ENCODE measurements at places on chromosomes 7 and 10.

- H3K36me3 ChIP-seq = peaks cover 49% of the 10 kb centered on the region
- H3K27ac ChIP-seq = peak overlapping the region; percentile 77
- H3K4me1 ChIP-seq = peaks cover 84% of the 10 kb centered on the region
- DNase-seq = peak; percentile 83
- H3K4me3 ChIP-seq = peak overlapping the region; percentile 50
Measured at GRCh38 chr7:44977959-44978335, 868 bp downstream of the MYO1G start.

DNA sequence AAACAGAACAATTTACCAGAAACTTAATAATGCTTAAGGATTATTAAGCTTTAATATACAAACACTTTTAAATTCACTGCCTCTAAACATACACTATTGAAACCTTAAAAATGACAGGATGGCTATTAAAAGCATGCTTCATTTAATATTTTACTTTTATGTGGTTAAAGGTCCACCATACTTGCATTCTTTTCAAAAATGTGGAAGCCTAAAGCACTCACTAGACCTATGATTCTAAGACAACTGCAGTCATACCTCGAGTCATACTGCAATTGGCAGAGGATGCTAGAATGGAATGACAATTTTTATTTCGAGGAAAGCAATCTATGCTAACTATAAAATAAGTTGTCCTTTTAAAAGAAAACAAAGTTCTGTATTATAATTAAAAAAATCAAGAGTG lies 85.3 kb downstream of the PIP4K2A start:
- peak overlapping the region; percentile 83 for H3K27ac ChIP-seq
- H3K4me3 ChIP-seq = no peak overlapping the region
- no peaks in the 10 kb centered on the region for H3K36me3 ChIP-seq
- DNase-seq = no peak
- peaks cover 100% of the 10 kb centered on the region for H3K4me1 ChIP-seq

- peak; percentile 51 for DNase-seq
- no peaks in the 10 kb centered on the region for H3K27me3 ChIP-seq
- no peak overlapping the region for H3K27ac ChIP-seq
- H3K4me3 ChIP-seq = no peak overlapping the region
Measured at GRCh38 chr7:155234158-155234492, 63.6 kb upstream of the INSIG1 start.

DNA sequence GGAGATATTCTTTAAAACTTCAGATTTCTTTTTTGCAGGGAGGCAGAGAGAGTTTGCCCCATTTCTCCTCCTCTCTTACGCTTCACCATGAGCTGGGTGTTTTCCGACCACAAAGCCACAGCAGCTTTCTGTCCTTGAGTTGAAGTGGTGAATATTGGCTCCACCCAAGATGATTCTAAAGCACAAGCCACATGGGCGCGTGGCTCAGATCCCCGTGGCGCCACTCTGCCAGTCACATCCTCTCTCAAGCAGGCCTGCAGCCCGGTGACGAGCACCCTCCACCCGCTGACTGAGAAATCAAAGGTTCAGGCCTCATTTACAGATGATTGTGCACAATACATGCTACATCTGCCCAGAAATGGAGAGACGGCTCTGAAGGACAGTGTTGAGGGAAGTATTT lies 27.6 kb upstream of the RNF32 start:
- H3K4me1 ChIP-seq = peaks cover 18% of the 10 kb centered on the region
- no peaks in the 10 kb centered on the region for H3K36me3 ChIP-seq
- peaks cover 31% of the 10 kb centered on the region for H3K27me3 ChIP-seq
- DNase-seq = no peak

DNA sequence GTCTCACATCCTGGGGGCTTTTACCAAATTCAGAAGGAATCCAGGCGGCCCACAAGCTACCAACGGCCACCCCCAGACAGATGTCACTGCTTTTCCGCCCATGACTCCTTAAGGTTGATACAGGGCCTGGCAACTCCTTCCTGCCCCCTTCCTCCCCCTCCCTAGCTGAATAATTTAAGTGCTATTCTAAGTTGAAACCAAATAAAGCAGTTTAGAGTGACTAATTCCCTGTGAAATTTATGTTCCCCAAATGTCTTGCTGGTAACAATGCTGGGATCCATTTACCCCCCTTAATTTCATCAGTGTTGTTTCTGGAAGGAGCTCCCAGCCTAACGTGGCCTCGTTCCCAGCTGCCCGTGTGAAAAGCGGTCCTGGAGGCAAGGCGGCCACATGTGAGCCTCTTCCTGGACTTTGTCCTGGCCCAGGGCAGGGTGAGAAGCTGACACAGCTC lies 109.6 kb downstream of the TMEM130 start:
- no peaks in the 10 kb centered on the region for H3K4me1 ChIP-seq
- DNase-seq = no peak
- H3K4me3 ChIP-seq = no peak overlapping the region
- H3K27ac ChIP-seq = no peak overlapping the region
- peaks cover 49% of the 10 kb centered on the region for H3K27me3 ChIP-seq

- H3K27ac ChIP-seq = no peak overlapping the region
- H3K4me1 ChIP-seq = no peaks in the 10 kb centered on the region
- H3K27me3 ChIP-seq = no peaks in the 10 kb centered on the region
- no peak for DNase-seq
- H3K4me3 ChIP-seq = no peak overlapping the region
- no peaks in the 10 kb centered on the region for H3K36me3 ChIP-seq
Measured at GRCh38 chr10:60316029-60316428, 73.6 kb downstream of the ANK3 start.

- H3K4me1 ChIP-seq = no peaks in the 10 kb centered on the region
- H3K4me3 ChIP-seq = no peak overlapping the region
- DNase-seq = no peak
- H3K36me3 ChIP-seq = no peaks in the 10 kb centered on the region
Measured at GRCh38 chr7:11749629-11750028, 82.4 kb downstream of the THSD7A start.

All from spleen (tissue), 13 donors.